ENCODE measurements at places on chromosomes 16 and 17.

DNA sequence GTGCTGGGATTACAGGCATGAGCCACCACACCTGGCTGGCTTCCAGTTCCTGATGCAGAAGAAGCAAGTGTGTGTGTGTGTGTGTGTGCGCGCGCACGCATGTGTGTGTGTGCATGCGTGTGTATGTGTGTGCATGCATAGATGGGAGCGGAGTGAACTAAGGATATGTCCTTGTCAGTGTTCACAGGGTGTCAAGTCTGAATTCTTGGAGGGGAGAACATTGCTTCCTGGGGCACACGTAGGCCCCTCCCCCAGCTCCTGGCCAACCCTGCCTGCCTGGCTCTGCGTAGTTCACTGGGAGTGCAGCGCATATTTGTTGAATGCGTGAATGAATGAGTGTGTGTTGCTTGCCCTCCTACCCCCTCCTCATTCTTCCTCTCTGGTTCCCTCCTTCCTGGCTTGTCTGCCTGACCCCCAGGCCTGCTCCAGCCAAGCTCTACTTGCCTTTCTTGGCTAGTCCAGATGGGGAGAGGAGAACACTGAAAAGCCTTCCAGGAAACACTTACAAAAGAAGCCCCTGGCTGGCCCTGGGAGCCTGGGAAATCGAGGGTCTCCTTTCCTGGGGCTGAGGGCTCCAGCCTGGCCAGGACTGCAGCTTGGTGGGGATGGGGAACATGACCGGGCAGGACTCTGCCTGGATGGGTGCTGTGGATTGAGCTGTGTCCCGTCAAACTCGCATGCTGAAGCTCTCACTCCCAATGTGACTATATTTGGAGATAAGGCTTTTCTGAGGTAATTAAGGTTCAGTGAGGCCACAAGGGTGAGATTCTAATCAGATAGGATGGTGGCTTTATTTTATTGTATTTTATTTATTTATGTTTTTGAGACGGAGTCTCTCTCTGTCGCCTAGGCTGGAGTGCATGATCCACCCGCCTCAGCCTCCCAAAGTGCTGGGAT, 27.9 kb downstream of the IGFBP4 start:
- DNase-seq: no peak

DNA sequence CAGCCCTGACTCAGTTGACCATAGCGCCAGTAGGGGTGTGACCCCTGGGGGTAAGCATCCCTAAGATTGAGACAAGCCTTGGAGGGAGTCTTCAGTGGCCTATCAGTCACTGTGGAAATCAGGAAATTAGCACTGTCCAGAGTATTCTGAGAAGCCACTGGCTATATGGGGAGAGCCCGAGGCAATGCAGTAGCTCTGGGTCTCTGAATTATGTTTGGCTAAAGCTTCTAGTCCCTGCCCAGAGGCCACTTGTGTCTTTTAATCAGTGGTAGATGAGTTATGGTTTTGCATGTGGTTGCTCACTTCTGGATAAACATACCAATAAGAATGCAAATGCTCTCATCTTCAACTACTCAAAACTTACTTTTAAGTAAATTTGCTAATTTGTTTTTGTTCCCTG, 100.6 kb upstream of the TOX3 start:
- no peak for DNase-seq

- DNase-seq: peak; percentile 65
These were observed 14.0 kb upstream of the STAC2 start for GRCh38 chr17:39239640-39240314.

GRCh38 chr17:43966276-43966675, 12.5 kb upstream of the PYY start:
- no peak for DNase-seq

DNA sequence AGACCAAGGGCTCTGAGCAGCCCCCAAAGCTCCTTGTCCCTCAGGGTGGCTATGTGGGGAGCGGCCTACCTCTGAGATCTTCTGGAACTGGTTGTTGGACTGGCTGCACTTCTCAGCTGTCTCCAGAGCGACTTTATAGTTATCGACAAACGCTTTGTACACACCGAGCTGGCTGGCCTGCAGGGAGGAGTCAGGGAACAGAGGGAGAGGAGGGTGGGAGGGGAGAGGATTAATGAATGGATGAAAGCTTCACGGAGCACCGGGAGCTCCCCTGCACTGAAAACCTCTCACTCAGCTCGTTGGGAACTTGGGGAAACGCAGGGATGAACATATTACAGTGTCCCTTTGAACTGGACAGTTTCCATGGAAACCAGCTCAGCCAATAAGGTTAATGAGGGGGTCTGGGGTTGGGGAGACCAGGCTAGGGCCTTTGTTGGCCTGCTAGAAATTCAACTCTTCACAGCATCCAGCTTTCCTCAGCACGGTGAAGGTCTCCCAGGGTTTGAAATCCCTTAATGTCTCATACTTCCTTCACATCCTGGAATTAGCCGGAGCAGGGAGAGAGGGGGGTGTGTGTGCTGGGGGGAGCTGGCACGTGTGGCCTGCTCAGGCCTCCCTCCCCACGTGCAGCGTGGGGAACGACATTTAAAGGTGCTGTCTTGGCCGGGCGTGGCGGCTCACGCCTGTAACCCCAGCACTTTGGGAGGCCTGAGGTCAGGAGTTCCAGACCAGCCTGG, 86.7 kb downstream of the TIMM22 start:
- DNase-seq: no peak

GRCh38 chr16:86662195-86662594, 83.8 kb downstream of the FOXL1 start:
- no peak for DNase-seq

- no peak for DNase-seq
These were observed 623 bp upstream of the DDX52 start for GRCh38 chr17:37643869-37644268.

DNA sequence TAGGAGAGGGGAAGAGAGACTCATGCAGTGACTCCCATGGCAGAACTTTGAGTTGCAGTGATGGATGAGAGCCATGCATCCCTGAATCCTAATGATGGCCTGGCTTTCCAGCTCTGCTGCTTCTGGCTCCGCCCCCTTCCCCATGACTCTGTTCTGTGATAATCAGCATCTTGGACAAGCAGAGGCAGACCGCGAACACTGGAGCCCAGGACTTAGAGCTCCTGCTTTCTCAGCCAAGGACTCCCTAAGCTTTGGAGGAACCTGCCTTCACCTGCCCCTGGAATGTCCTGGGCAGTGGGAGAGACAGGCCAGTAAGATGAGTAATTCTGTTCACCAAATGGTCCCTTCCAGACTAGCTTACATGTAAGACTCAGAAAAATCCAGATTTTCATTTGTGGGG, 12.5 kb downstream of the CCDC92B start:
- no peak for DNase-seq

DNA sequence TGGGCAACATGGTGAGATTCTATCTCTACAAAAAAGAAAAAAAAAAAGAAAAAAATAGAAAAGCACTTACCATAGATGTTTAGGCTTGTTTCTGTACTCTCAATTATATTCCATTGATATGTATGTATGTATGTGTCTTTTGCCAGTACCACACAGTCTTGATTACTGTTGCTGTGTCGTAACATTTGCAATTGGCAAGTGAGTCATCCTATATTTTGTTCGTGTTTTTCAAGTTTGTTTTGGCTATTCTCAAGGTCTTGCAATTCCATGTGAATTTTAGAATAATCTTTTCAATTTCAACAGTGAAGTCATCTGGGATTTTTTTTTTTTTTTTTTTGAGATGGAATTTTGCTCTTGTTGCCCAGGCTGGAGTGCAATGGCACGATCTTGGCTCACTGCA, 19.3 kb downstream of the SPECC1 start:
- no peak for DNase-seq

DNA sequence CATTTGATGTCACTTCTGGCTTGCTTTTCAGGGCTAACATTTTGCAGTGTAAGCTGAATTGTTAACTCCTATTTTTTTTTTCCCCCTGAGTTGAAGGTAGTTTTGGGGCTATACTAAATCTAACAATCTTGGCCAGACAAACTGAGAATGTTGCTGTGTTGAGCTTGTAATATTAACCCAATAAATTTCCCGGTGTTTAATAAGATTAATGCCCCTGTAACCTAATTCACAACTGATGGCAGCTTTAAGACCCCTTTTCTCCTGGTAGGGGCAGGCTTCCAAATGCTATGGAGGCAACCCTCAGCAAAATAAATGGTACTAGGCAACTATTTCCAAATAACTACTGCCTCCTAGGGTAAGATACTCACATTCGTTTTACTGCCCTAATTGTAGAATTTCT, 549.6 kb upstream of the KIF2B start:
- DNase-seq: no peak

GRCh38 chr16:59046335-59046734, 312.2 kb upstream of the GOT2 start:
- DNase-seq: no peak

DNA sequence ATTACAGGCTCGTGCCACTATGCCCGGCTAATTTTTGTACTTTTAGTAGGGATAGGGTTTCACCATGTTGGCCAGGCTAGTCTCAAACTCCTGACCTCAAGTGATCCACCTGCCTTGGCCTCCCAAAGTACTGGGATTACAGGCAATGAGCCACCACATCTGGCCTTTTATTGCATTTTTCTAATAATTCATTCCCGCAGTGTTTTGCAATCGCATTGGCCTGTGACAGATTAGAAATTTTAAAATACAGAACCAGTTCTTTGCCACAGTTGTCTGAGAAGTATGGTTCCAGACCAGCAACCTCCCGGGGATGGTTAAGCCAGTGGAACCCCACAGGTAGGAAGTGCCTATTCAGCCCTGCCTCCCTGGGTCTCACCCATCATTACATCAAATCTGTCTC, 3.2 kb upstream of the CRHR1 start:
- no peak for DNase-seq

DNA sequence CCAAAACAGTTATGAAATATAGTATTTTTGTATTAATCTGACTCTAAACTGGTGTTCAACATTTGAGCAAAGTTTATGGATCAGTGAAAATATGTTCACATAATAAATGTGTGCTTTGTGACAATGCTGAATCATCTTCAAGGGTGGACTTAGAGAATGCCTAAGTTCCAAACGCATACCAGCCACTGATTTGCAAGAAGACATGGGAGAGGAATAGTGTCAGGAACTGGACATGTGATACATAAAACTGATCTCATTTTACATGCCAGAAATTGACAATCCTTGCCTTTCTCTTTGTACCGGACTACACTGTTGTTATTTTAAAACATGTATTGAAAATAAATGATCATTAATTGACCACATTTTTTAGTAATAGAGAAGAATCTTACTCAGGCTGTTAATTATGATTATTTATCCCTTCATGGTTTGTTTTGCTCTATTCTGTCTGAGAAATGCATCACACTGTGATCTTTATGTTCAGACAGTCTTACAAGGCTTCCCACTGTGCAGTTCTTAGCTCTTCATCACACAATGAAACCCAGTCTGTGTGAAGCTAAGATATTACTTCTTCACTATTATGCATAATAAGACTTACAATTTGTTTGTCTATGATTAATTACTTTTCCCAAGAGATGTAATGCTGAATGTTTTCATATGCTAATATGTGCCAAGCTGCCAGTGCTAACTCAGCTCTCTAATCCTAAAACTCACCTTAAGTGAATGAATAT, 1180.6 kb upstream of the CDH8 start:
- no peak for DNase-seq

GRCh38 chr16:71933913-71934695, 38.8 kb downstream of the IST1 start:
- DNase-seq: no peak

DNA sequence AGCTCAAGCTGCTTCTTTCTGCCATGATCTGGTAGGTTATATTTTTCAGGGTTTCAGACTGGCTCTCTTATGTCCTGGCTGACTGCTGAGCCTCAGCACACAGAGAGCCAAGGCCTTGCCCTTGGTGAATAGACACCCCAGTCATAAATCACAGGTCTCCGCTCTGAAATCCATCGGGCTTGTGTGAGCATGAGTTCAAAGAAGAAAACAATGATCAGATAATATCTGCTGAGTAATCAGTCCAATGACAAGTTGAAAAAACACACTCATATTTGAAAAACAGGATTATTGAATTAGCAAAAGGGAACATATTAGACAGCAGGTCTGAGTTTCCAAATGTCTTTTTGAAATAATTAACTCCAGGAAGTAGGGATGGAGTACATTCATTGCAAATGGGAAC, 51.1 kb upstream of the NDRG4 start:
- no peak for DNase-seq

- no peak for DNase-seq
These were observed 27.7 kb downstream of the GINS2 start for GRCh38 chr16:85660843-85661739.

GRCh38 chr16:68910051-68910450, 66.7 kb downstream of the TANGO6 start:
- no peak for DNase-seq

DNA sequence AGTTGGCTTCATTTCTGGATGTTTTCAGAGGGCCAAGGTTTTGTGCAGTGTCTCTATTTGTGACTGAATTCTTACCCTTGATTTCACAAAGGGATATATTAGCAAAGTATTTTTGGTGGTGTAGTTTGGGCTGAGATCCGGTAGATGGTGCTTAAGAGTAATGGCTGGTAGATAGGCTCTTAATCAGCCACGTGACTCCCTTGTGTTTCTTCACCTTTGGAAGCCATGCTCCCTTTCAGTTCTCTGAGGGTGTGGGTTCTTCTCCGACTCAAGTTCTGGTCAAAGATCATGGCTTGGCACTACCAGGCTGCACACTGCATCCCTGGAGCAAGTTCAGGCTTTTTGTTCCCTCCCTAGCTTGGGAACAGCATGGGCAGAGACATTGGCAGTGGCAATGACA, 887.3 kb downstream of the CDH8 start:
- no peak for DNase-seq

- no peak for DNase-seq
These were observed 491 bp downstream of the IST1 start for GRCh38 chr16:71895679-71896365.
